ENCODE measurements at places on chromosomes 5 and 9.

DNA sequence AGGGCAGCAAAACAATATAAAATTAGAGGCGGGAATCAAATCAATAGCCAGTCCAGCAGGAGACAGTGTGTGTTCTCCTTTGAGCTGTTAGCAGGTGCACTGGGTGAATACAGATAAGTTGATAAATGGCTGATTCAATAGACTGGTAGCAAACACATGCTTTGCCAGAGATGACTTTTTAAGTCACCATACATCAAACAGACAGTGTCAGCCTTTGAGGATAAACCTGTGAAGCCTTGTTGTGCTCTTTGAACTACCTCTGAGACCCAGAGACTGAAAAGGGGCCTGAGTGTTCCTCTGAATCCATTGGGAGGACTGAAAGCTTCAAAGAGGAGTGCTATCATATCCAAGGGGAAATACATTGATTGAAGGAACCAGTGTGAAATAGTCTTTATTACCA is 301.9 kb downstream of the RASEF start:
- DNase-seq: no peak

DNA sequence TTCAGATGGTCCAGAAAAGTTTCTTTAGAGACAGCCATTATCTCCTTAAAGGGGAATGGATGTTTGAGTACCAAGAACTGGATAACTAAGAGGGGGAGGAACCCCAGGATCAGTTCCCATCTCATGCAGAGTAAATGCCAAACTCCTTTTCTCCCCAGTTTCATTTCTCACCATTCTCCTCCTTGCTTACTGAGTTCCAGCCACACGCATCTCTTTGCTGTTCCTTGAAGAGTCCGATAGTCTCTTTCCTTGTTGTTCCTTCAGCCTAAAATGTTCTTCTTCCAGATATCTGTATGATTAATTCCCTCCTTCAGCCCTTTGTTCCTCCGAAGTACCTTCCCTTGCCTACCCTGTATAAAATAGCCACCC is 30.0 kb downstream of the KDM4C start:
- DNase-seq: no peak

GRCh38 chr9:114484854-114485443 is 20.3 kb downstream of the WHRN start:
- DNase-seq: peak; percentile 92

GRCh38 chr5:73171495-73171894 is 1.5 kb upstream of the TMEM174 start:
- no peak for DNase-seq

- no peak for DNase-seq
Observed at GRCh38 chr9:1442105-1442504, 391.9 kb downstream of the DMRT2 start.

GRCh38 chr5:40623480-40624420 is 56.0 kb upstream of the PTGER4 start:
- no peak for DNase-seq

DNA sequence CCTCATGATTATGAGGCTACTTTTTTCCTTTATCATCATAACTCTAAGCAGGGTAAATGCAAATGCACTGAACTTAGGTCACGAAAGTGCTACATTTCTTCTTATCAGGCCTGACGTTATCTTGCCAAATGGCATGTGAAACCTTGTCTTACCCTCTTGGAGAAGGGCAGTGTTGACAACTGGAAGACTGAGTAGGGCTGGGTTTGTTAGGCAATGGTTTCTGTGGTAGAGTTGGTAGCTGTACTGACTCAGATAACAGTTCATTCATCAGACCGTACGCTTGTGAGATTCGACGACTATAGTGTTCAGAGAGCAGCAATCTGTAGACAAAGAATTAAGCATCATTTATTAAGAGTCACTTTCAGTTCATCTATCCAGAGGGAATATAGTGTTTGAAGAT is 127.7 kb downstream of the CPLANE1 start:
- no peak for DNase-seq

DNA sequence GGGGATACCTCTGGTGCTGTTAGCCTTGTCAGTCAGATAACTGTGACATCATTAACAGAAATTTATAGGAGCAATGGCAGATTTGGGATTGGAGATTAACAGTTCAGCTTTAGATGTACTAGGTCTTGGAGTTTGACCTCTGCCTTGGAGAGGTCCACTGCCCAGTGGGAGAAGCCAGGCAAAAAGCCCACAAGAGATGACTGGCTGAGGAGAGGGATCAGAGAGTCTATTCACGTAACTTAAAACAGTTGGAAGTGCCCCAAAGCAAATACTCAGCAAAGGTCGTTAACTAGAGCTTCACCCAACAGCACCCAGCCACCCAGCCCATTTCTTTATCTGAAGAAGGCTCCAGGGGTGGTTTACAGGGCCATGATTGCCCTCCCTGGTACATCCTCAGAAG is 232.7 kb upstream of the PPP1R2B start:
- no peak for DNase-seq

GRCh38 chr9:30670805-30671562 is 1713.5 kb upstream of the ACO1 start:
- no peak for DNase-seq

DNA sequence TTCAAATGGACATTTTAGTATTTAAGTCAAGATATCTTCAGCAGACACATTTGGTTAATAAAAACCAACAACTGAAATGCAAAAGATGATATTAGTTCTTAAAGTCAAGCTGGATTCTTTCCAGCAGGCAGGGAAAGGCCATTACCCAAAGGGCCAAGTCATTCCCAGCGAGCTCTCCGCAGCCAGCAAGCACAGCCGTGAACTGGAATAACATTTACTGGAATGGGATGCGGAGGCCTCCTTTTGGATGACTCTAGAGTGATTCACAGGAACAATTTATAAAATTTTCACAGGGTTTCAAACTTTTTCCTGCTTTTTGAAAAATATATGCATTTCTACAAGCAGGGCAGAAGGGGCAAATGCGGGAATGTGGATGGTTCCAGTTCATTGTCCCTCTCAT is 76.6 kb upstream of the DAB2 start:
- peak; percentile 80 for DNase-seq

GRCh38 chr9:29625292-29625731 is 2052.0 kb upstream of the C9orf72 start:
- DNase-seq: no peak

GRCh38 chr9:117486426-117486825 is 71.6 kb upstream of the ASTN2 start:
- DNase-seq: no peak

DNA sequence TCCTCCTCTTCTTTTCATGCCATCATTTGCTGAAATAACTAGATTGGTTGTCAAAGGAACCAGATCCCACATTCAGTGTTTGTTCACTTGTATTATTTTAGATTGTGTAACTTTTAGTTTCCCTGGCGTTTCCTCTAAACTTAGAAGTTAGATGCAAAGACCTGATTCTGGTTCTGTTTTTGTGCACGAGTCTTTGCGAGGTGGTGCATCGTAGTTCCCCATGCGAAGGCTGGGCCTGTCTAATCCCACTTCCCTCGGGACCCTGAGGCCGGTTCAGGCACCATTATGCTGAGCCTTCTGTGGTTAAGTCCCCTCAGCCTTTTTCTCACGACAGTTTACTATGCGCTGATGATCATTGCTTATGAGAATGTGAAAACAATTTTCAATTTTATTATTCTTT is 219.1 kb upstream of the OTULINL start:
- DNase-seq: no peak

DNA sequence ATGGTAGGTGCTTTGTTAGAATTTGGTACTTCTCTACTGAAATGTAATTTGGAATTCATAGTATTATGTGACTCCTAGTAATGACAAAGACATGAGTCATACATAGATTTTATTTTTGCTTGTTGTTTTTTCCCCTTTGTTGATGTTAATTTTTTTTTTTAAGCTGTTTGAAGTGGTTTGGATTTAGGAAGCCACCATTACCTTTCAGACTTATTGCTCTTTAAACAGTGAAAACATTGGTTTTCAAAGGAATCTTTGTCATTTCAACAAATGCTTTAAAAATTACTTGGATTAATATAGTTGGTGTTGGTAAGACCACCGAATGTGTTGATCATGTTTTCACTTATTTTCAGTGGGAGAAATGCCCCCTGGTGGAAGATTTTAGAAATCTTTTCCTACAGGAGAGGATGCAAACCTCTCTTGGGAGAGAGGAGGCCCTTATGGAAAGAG is 170.1 kb upstream of the PITX1 start:
- DNase-seq: no peak
